ENCODE measurements at places on chromosomes 13 and 19. TPM values are rescaled to one million over a fixed set of nuclear protein-coding genes. Genes with fewer than 3 reads are reported as not detected.
A peak's percentile ranks its signal among the peaks of the same experiment; 100 is the strongest.

DNA sequence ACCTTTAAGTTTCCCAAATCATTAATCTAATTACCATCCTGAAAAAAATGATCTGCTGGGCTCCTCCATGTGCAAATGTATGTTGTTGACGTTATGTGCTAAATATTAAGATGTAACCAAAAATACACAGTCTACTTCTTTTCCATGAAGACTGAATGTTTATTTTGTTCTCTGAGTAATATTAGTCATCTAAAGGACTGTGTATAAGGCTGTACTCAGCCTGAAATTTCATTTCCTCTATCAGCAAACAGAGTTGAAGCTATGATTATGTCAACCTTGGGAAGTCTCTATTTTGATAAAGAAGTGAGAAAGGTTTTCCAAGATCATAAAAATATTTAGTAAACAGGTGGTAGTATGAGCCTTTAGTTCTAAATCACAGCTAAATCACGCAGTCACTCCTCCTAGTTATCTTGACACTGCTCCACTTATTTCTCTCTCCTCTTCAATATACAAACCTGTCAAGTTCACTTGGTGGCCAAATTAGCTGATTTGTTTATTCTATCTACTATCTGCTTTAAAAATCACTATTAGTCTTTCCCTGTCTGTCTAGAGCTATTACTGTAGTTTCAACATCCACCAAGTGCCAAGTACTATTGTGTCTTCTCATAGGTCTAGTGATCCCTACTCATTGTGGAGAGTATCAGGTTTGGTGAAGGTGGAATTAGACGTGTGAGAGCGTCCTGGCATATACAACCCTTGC lies 211.7 kb upstream of the STARD13 start:
- DNase-seq = no peak

DNA sequence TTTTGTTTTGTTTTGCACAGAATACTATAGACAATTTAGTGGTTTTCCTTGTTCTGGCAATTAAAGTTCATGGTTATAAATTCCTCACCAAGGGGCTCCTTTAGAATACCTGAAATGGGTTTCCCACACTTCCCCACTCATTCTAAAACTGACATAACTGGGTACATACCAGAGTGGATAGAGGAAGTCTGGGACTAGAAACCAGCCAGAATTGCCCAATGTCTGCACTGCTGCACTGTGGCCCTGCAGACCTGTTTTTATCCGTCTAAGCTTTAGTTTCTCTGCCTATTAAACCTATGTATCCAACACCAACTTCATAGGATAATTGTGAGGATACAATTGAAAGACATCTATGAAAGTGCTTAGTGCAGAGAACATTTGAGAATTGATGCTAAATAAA lies 498.6 kb downstream of the KCTD12 start:
- DNase-seq = no peak

DNA sequence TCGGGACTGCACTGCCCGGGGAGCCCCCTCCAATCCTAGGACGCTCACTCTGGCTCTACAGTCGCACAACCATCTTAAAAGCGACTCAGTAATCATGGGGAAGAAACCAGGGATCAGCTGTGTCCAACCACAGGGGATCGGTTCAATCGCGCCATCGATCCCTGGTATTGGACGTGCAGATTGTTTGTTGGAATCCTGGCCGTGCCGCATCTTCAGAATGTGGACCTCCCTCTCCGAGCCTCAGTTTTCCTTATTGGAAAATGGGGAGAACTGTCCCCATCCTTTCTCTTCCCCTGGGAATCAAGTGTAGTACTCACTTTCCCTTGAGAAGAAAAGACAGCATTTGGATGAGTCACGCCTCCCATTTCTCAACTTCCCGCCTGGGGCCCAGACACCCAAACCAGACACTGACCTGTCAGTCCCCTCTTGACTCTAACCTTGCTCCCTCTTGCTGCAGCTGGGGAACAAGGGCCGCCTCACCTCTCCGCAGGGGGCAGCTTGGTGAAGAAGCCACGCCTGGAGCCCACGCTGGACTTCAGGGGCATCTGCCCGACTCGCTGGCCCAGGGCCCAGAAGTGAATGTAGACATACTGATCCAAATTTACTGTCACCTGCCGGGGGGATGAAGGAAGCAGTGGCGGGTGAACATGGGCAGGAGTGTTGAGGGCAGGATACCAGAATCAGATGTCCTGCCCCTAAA lies 17.6 kb downstream of the EMP3 start:
- DNase-seq = no peak

- no peak for DNase-seq
Observed at GRCh38 chr19:4641132-4641531, 1.8 kb downstream of the TNFAIP8L1 start.

GRCh38 chr13:53017433-53017970 lies 11.1 kb upstream of the OLFM4 start:
- no peak for DNase-seq

DNA sequence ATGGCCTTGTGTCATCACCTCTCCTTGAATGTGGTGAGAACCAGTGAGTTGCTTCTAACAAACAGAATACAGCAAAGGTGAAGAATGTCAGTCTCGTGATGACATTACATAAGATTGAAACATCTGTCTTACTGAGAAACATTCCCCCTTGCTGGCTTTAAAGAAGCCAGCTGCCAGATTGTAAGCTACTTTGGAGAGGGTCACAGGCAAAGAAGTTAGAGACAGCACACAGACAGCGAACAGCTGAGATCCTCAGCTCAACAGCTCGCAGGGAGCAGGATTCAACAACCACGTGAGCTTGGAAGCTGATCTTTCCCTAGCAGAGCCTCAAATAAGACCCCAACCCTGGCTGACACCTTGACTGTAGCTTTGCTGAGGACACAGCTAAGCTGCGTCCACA lies 367.9 kb downstream of the LIG4 start:
- no peak for DNase-seq

GRCh38 chr13:31909864-31910551 lies 121.6 kb upstream of the FRY start:
- peak; percentile 44 for DNase-seq

DNA sequence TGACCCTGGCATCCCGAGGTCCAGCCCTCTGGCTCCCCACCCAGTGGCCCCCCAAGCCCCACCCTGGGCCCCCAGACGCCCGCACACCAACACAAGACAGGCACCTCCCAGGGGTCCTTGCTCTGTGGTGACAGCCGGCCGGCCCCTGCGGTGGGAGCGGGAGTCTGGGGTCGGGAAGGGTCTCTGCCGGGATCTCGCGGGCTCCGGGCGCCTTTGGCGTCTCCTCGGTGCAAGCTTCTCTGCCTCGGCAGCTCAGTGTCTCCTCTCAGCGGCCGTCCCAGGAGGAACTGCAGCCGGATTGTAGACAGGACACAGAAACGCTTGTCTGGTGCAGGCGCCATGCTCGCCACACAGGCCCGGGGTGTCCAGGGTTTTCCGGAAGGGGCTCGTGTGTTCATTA lies 43.7 kb downstream of the TMEM255B start:
- no peak for DNase-seq

GRCh38 chr19:5150902-5151741 lies 182.2 kb downstream of the KDM4B start:
- no peak for DNase-seq

DNA sequence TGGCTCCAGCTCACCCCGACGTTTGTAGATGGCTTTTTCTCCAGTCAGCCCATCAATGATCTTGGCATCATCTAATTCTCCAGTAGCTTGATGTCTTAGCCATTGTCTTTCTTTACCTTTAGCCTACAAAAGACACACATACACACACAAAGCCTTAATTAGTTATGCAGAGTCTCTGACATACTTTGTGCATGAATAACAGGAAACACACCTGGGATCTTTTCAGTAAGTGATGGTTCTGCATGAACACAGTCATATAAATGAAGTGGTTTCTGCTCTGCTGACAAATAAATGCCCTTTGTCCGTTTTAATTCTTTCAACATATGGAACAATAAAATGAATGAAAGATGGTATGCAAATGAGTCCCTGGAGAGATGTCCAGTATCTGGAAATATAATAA lies 133.3 kb downstream of the RGCC start:
- no peak for DNase-seq

- no peak for DNase-seq
Observed at GRCh38 chr13:46621133-46621532, 68.2 kb downstream of the LRCH1 start.

GRCh38 chr13:101661839-101662238 lies 209.4 kb downstream of the ITGBL1 start:
- DNase-seq = no peak

- no peak for DNase-seq
Observed at GRCh38 chr13:33968520-33969507, 150.9 kb downstream of the RFC3 start.

Gene CEACAM3
- 0.15 TPM for polyA plus RNA-seq

Gene PLVAP
- 223 TPM for polyA plus RNA-seq

Gene URAD
- not detected for polyA plus RNA-seq

Gene UBAC2
- polyA plus RNA-seq = 98.0 TPM

Gene RFC3
- polyA plus RNA-seq = 30.4 TPM

Gene C3
- polyA plus RNA-seq = 20.8 TPM

Gene C13orf42
- 0.26 TPM for polyA plus RNA-seq

Data from renal cortex interstitium (tissue), 15 donors.